Activated naive CD8-positive, alpha-beta T cell treated with anti-CD3 and anti-CD28 coated beads, Interleukin-2, amount 10 ng/mL, durations not matched to agents 7 days and 5 days (primary cell): ENCODE measurements at places on chromosomes 1 and 21.

DNA sequence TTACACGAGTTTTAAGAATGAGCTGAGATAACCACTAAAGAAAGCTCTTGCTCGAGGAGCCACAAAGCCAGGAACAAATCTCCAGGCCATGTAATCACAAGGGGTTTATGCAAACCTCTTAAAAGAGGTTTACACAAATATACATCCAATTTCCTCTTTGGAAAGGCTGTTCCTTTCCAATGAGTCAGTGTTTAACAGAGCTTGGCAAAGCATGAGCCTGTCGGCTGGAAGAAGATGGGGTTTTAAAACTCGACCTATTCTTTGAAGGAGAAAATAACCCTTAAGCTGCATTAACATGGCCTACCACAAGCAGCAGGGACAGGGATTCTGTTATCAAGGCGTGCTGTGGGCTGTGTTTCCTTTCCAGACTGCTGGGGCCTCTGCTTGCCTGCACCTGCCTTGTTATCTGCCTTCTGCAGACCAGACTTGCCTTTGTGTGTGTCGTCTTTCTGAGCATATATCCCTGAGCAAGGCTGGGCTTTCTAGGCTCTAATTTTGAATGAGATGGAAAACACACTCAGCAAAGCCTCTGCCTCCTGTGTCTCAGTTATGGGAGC lies 40.6 kb upstream of the CYP2J2 start:
- no peak for DNase-seq

DNA sequence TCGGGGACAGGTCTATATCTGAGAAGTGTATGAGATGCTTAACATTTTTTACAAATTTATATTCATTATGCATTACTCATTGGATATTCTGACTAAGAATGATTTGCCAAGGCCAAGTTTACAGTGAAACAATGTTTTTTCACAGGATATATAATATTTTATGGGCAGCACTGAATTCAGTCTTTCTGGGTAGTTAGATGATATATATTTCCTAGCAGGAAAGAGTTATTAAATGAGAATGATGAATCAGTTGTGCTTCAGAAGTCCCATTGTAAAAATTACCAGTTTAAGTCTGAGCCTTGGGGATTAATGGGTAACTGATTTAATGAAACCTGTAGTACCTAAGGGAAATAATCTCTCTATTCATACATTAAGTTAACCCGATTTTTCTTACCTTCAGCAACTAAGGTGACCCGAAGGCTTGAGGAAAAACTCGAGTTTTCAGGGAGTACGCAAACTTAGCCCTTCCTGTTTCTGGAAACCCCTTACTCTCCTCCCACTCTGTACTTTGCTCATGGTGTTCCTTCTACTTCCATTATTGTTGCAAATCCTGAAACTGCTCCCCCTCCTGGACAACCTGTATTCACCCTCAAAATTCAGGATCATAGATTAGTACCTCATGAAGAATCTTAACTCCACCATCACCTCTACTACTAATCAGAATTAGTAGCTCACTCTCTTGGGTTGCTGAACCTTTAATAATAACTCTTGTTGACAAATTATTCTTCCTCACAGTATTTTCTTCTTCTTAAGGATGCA lies 135.1 kb downstream of the AK5 start:
- no peak for DNase-seq

DNA sequence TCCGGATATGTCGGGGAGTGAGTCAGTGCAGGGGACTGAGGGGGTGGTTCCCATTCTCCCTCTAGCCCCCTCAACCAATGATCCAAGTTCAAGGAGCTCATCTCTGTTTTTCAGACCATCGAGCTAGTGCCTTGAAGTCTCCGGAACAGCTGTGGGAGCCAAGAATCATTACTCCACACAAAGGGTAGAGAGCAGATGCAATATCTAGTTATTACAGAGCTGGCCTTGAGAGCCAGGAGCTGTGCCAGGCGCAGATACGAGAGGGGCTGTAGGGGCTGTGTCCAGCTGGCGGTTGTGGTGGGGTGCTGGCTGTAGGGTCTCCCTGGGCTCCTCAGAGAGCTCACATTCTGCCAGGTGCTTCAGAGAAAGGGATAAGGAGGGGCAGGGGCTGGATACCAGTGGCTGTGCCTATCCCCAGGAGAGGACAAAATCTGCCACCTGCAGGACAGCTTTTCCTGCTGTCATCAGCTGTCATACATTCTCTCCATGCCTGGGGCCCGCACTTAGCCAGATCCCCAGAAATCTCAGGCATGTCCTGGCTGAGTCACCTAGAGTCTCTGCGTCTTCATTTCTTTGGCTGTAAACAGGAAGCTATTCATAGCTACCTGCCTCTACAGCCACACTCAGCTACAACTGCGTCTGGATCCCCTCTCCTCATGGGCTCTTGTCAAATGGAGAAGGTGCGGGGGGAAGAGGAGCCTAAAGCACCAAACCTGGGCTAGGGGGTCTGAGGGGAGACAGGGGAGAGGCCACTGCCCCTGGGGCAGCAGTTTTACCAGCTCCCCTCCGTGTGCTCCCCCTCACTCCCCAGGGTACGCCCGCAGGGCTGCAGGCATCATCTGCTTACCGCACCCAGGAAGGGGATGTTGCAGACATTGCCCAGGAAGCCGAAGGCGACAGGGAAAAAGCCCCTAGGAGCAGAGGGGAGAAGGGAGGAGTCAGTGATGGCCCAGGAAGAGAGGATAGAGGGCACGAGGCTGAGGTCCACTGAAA lies 2.4 kb upstream of the KISS1 start:
- DNase-seq: no peak

DNA sequence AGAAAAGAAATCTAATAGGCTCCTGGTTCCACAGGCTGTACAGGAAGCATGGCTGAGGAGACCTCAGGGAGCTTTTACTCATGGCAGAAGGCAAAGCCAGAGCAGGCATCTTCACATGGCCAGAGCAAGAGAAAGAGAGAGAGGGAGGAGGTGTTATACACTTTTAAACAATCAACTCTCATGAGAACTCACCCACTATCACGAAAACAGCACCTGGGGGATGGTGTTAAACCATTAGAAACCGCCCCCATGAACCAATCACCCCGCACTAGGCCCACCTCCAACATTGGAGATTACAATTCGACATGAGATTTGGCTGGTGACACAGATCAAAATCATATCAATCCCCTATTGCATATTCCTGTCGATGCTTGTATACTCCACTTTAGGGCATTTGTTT lies 93.5 kb downstream of the MRPL39 start:
- no peak for DNase-seq

- DNase-seq: peak; percentile 52
Measured at GRCh38 chr1:234188454-234188792, 184.8 kb upstream of the COA6 start.

GRCh38 chr1:240701412-240701811 lies 89.5 kb upstream of the GREM2 start:
- no peak for DNase-seq

GRCh38 chr1:50983219-50983802 lies 13.3 kb downstream of the CDKN2C start:
- no peak for DNase-seq

- no peak for DNase-seq
Measured at GRCh38 chr1:160169553-160170399, 18.4 kb downstream of the ATP1A4 start.

DNA sequence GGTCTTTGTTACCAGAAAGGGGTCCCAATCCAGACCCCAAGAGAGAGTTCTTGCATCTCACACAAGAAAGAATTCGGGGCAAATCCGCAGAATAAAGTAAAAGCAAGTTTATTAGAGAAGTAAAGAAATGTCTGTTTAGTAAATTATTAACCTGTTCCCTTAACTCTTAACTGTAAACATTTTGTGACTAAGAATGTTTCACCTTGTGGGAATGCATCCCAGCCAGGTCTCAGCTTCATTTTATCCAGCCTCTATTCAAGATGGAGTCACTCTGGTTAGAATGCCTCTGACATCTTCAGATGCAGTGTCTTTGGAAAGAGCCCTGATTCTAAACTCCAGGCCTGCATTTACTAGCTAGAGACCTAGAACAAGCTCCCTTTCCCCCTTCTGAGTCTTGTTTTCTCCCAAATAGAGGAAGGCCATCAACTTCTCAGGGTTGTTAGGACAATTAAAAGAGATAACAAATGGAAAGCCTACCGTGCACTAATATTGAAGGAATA lies 4.5 kb upstream of the FABP3 start:
- no peak for DNase-seq

DNA sequence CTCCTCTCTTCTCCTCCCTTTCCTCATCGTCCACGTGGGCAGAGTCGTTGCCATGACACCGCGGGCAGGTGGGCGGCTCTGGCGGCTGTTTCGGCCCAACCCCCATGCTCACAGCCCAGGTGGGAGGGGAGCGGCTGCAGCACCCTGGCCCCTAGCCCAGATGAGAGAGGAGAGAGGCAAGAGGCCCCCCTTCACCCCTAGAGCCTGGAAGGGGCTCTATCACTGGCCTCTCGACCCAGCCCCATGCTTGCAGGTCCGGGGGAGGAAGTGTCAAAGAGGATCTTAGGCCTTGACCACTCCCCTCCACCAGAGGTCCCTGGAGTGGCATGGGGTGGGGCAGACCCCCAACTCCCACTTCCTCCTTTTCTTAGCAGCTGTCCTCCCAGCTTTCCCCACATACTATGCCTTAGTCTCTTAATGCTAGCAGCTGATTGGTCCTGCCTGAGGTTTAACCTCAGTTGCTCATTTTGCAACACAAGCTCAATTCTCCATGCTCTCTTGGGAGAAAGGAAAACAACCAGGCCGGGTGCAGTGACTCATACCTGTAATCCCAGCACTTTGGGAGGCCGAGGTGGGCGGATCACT lies 10.4 kb downstream of the DLGAP3 start:
- DNase-seq: no peak

DNA sequence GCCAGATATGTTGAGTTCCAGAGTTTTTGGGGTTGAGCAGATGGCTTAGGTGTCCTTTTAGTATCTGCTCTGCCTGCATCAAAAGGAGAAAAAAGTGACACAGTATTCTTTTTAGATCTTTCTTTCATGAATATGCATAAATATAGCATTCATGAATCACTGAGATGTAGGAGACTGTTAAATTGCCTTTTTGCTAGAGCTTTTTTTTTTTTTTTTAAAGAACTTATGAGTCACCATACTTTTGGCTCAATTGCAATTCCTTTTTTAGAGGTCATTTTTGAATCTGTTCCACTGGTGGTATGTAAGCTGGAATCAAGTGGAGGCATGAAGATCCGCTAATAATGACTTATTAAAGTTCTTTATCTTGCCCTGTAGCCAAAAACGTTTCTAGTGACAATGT lies 480.9 kb upstream of the ZRANB2 start:
- DNase-seq: no peak

DNA sequence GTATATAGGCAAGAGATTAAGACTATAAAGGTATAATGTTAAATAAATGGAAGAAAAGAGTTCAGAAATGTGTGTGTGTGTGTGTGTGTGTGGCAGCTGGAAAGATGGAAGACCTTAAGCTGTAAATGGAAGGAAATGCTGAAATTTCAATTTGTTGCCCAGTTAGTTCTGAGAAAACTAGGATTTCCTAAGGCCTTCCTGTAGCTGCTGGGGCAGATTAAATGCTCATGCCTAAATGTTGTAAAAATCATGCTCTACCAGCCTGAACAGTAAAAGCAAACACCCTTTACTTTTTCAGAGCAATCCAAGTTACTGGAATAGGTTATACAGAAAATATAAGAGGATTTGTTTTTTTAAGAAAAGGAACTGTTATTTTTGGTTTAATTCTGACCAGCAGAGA lies 8.3 kb downstream of the ADCY10 start:
- DNase-seq: no peak

GRCh38 chr21:46368533-46369285 lies 44.8 kb downstream of the PCNT start:
- DNase-seq: peak; percentile 59

GRCh38 chr1:45258059-45258650 lies 51.8 kb upstream of the ZSWIM5 start:
- no peak for DNase-seq

- no peak for DNase-seq
Measured at GRCh38 chr1:84103197-84103992, 40.7 kb upstream of the PRKACB start.

- peak; percentile 40 for DNase-seq
Measured at GRCh38 chr1:91805311-91805801, 80.6 kb downstream of the TGFBR3 start.

DNA sequence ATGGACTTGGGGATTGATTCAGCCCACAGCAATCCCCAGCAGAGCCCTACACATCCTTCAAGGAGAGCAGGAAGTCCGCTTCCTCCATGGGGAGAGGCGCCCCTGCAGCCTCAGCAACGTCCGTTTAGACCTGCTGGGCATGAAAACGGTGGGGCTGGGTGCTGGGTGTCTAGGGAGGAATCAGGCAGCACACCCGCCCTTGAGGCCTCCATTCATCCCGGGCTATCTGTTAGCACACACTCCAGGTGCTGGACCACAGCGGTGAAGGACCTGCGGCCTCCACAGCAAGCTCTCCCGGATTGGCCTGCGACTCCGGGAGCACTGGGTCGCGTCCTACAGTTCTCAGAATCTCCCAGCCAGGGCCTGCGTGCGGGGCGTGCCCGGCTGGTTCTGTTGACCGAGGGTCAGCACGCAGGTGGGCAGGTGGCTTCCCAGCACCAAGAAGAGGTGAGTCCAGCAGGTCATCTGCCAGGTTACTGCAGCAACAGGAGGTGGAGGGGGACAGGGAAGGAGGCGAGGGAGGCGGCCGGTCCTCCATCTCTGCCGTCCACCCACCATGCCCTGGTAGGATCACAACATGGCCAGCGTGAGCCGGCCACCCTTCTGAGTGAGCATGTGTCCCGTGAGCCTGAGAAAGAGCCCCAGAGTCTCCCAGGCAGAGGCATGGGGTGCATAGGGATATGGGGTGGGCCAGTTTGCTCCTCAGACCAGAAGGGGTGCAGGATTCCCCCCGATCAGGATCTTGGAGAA lies 96.6 kb downstream of the RIPK4 start:
- DNase-seq: no peak

- no peak for DNase-seq
Measured at GRCh38 chr1:228668553-228669241, 66.6 kb upstream of the RHOU start.

DNA sequence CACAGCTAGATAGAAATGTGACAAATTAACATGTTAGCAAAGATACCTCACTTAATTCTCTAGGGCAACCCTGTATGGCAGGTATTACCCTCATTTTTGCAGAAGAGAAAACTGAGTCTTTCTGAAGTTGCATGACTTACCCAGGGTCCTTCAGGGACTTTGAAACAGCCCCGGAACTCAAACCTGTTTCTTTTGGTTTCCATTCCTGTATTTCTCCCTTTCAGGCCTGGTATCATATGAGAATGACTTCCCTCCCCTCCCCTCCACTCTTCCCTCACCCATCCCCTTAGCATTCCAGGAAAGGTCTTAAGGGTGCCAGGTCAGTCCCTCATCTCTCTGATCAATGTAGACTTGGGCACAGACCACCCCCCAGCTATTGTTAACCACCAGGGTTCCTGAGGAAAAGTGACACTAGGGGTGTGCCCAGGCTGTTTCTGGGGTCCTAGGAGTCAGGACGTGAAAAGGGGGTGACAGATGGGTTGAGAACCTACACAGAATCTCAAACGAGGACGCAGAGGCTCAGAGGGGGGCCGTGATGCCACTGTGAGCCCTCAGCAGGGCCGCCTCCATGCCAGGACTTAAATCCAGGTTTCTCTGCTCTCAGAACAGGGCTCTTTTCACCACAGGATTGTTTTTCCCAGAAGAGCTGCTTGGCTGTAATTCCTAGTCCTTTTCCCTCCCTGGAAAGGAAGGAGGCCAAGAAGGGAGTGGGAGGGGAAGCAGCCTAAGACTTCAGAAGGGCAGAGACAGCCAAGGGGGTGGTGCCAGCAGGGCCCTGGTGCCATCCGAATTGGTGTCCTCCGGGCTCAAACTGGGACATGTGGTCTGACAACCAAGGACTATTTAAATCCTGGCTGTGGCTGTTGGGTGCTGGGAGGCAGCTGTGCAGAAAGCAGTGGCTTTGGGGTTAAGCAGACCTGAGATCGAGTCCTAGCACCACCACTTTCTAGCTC lies 2.1 kb upstream of the WASF2 start:
- peak; percentile 12 for DNase-seq
